ENCODE measurements at places on chromosomes 16 and 17.

DNA sequence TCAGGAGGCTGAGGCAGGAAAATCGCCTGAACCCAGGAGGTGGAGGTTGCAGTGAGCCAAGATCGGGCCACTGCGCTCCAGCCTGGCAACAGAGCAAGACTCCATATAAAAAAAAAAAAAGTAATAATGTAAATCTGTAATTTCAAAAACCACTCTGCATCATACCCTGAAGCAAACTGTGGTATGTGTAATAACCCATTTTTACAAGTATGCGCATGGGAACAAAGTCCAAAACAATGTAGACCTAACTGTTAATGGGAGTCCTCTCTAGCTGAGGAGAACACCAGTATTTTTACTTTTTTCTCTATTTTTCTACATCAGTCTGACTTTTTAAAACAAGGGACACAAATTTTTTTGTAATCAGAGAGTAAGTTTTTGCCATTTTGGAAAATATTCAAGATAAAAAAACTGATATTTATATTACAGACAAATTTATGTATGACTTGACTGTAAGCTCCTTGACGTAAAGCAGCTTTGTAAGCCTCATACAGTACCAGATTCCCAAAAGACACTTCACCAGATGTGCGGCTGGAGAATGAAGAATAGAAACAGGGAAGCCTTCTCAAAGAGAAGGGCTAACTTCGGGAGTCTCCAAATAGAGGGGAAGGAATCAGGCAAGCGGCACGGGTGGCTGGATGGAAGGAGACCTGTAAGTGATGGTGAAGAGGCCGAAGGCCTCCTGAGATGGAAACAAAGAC lies 25.7 kb downstream of the CMTM4 start:
- no peak for DNase-seq

GRCh38 chr17:82582213-82582612 lies 62.7 kb downstream of the FOXK2 start:
- no peak for DNase-seq

GRCh38 chr16:59590845-59591244 lies 856.7 kb upstream of the GOT2 start:
- DNase-seq = no peak

DNA sequence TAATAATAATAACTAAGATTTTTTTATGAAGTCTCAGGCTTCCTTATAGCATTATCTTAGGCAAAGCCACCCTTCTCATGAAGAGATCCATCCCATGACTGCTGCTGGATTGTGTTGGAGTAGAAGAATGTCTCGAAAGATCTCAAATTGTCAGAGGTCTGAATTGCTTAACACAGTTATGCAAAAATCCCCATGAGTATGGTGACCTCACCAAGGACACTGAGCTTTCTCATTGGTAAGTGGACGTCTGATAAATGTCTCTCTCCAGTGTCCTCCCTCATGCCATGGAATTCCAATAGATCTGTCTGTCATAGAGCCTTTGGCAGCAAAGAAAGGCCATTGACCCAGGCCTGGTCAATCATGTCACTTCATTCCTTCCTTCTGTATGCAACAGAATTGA lies 264.5 kb downstream of the CDH11 start:
- no peak for DNase-seq

DNA sequence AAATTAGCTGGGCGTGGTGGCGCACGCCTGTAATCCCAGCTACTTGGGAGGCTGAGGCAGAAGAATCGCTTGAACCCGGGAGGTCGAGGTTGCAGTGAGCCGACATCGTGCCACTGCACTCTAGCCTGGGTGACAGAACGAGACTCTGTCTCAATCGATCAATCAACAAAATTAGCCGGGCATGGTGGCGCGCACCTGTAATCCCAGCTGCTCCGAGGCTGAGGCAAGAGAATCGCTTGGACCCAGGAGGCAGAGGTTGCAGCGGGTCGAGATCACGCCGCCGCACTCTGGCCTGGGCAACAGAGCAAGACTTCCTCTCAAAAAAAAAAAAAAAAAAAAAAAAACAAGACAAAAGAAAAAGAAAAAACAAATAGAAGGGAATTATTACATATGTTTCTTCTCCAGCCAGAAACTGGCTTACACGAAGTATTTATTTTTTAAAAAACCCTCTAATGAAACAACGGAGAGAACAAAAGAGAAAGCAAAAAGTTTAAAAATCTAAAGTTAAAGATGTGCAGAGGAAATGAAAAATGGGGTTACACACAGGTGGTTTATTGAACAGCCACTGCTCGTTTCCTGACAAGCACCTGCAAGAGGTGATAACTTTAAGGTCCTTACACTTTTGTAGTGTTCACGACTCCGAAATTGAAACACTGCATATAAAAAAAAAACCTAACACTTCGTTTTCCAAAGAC lies 1.4 kb downstream of the SYNRG start:
- peak; percentile 8 for DNase-seq

- DNase-seq = peak; percentile 20
Observed at GRCh38 chr16:3963203-3963602, 82.7 kb upstream of the CREBBP start.

DNA sequence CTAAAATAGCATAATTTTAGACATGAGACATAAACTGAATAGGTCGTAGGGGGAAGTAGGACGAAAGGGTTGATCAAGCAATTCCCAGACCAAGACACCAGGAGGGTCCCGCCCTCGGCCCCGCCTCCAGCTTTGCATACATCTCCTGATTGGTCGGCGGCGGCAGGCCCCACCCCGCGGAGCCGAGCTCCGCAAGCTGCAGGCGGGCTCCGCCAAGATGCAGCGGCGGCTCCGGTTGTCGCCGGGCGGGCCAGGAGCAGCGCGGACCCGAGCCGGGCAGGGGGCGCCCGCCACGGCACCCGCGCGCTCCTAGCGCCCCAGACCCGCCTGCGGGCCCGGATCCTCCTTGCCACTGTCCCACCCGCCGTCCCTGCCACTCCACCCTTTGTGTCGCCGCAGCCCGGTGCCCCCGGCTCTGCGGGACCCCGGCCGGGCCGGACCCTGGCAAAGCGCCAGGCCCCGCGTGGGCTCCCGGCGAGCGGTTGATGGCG lies at the start of gene CDR2L:
Gene CDR2L (plus strand): TSS at position 215 of the 491 bp plus-strand sequence. CDS start 412 bp downstream, outside the sequence.
- DNase-seq = peak; percentile 88

DNA sequence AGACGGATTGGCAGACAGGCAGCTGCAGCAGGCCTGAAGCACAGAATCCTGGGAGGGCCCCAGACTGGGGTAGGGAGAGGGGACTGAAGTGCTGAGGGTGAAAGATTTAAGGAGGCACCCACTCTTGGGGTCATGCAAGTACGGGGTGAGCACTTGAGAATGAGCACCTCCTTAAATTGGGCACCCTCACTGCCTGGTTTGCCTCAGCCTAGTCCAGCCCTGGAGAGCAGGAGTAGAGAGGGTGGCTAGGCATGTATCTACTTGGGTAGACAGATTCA lies 154.1 kb upstream of the CDC42EP4 start:
- DNase-seq = no peak

DNA sequence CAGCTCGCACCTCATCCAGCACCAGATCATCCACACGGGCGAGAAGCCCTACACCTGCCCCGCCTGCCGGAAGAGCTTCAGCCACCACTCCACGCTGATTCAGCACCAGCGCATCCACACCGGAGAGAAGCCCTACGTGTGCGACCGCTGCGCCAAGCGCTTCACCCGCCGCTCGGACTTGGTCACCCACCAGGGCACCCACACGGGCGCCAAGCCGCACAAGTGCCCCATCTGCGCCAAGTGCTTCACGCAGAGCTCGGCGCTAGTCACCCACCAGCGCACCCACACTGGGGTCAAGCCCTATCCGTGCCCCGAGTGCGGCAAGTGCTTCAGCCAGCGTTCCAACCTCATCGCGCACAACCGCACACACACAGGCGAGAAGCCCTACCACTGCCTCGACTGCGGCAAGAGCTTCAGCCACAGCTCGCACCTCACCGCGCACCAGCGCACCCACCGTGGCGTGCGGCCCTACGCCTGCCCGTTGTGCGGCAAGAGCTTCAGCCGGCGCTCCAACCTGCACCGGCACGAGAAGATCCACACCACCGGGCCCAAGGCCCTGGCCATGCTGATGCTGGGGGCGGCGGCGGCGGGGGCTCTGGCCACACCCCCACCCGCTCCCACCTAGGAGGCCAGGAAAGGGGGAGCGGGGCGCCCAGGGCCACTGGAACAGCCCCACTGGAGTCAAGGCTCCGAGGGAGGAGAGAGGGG lies 7.5 kb downstream of the ZNF205 start:
- DNase-seq = no peak

- no peak for DNase-seq
Observed at GRCh38 chr17:61178284-61178683, 221.4 kb upstream of the TBX2 start.

DNA sequence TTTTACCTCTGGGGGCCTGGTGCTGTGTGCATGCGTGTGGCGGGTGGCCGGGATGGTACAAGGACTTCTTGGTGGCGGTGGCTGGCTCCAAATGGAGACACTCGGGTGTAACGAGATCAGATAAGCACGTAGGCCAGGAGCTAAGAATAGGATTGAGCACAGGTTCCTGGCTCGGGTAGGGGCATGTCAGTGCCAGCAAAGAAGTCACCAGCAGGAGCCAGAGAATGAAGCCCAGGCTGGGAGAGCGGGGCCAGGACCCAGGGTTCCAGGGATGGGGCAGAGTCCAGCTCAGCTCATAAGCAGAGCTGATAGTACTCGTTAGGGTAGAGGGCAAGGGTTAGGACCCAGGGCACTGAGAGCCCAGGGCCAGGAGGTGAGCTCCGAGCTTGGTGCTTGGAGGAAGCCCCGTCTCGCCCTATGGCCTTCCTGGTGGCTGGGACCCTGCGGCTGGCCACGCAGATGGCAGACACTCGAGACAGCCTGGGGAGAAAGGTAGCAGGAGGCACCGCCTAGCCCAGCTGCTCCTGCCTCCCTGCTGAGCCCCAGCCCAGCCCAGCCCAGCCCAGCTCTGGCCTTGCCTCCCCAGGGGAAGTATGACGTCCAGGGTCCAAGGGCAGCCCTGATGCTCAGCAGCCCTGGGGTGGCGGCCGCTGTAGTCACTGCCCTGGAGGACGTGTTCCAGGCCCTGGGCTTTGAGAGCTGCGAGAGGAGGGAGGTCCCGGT lies 8.9 kb downstream of the ZNF213 start:
- no peak for DNase-seq
